Tibial nerve (tissue), 4 donors: ENCODE measurements at places on chromosomes 3 and 15. TPM values are rescaled to one million over a fixed set of nuclear protein-coding genes. Genes with fewer than 3 reads are reported as not detected.

- no peak for DNase-seq
Observed at GRCh38 chr15:25787855-25788520, 75.1 kb downstream of the ATP10A start.

GRCh38 chr15:74384566-74384880 lies 17.1 kb upstream of the CYP11A1 start:
- DNase-seq: no peak

DNA sequence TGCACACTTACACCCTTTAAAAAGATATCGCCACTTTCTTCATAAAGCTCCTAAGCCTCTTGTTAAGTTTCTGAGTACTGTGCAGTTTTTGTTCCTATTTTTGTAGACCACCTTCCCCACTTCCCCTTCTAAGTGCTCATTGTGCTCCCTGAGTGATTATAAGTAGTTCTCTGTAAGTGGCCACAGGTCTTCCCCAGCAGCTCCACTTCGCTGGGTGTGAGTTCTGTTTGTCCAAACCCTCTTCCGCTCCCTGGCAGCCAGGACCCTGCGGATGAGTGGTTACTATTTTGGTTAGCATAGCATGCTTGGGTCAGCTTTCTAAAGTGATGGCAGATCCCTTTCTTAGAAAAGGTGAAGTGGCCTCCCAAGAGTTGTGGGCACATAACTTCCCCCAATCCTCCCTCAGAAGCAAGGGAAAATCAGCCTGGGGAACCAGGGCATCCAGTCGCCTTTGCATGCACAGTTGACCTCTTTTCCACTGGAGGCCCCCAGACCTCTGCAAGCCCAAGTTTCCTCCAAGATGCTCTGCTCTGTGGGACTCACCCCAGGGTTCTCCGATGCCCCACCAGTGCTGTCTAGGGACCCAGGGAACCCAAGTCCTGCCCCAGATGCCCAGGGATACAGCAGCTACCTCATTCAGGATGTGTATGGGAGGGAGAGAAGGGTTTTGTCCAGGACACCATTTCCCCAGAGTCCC lies 69.6 kb downstream of the ATP10A start:
- no peak for DNase-seq

- no peak for DNase-seq
Observed at GRCh38 chr3:180828001-180828720, 84.3 kb upstream of the FXR1 start.

- no peak for DNase-seq
Observed at GRCh38 chr3:187677604-187678003, 7.4 kb upstream of the SST start.

GRCh38 chr3:40681658-40682055 lies 156.9 kb downstream of the ZNF621 start:
- DNase-seq: no peak

DNA sequence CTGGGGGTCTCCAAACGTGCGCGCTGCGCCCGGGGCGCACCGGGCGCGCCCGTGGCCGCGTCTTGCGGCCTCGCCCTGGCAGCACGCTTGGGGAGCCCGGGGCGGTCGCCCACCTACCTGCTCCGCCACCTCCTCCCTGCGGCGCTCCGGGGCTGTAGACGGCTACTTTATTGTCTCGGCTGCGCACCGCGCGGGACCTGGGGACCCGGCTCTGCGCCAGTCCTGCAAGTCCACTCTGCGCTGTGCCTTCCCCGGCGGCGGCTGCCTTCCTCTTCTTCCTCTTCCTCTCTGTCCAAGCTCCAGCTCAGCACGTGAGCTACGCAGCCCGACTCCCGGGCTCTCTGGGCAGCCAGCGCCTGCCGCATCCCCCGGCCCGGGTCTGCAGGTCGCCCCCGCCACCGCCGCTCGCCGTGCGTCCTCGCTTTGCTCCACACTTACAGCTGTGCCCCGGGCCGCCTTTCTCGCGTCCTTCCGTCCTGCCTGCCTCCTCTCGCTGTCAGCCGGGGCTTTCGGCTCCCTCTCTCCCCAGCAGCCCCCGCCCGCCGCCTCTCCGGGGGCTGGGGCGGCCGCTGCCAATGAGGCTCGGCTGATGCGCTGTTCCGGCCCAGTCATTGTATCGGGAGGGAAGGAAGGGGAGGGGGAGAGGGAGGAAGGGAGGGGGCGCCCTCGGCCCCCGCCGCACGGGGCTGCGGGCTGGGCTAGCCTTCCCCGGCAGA lies 156.4 kb upstream of the FRMD4B start:
- DNase-seq: no peak

- DNase-seq: no peak
Observed at GRCh38 chr3:172844428-172844827, 93.9 kb downstream of the ECT2 start.

- no peak for DNase-seq
Observed at GRCh38 chr15:37638116-37638515, 296.3 kb upstream of the TMCO5A start.

GRCh38 chr3:146359841-146360240 lies 108.9 kb upstream of the PLSCR4 start:
- no peak for DNase-seq

DNA sequence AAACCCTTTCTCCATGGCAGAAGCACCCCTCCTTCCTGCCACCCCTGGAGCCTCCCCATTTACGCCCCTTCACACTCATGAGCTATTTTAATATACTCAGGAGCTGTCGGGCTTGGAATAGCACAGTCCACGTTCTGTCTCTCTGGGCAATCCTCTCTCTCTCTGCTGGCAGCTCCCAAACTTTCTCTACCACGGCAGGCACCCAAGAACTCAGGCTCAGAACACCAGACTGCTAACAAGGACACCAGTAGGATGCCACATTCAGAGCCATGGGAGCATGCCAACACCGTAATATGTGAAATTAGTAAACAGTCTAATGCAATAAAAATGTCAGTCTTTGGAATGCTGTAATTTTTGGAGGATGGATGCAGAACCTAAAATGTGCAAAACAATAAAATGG lies 19.3 kb downstream of the TNFAIP8L3 start:
- DNase-seq: no peak

DNA sequence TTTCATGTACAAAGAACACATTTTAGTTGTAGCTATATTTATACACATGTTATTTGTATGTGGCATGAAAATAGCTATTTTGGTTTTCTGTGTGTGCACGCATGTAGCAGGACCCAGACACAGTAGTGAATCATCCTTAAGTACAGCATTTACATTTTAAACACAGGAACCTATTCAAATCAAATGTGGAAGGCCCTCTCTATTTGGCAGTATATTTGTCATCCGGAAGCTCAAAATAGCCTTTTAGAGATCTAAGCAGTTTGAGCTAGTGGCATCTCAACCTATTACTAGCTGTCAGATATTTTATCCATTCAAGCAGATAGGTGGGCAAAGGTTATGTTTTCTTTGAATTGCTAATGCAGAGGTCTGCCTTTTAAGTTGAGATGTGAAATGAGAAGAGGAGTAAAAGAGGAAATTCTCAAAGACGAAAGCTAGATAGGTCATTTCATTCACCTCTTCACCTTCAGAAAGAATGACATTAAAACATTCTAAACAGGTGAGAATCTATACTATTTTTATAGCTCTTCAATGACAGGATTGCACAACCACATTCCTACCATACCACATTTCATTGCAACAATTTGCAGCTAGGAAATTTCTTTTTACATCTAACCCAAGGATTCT lies 46.3 kb upstream of the TIPARP start:
- no peak for DNase-seq

DNA sequence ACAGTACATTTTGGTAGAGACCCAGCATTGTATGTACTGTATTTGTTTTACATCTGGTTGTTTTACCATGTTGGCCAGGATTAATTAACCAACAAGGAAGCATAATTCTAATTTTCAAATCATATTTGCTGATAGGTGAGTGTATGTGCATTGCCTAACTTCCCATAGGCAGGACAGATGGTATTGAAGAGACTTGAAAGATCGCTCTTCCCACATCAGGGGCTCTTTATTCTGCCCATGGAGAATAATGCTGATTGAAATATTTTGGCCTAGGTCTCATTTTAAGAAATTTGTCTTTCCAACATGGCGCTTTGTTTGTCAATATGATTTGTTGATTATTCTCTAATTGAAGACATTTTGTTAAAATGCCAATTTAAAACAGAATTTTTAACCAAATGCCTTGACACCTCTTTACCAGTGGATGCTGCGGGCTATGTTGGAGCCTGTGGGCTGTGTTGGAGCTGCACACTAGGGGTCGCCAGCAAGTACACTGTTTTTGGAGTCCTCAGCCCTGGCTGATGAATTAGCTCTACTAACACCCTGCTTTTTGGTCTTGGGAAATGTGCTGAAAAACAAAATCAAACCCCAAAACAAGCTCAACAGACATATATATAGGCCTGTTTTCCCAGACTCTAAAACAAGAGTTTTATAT lies 5.3 kb downstream of the P2RY12 start:
- DNase-seq: no peak

- no peak for DNase-seq
Observed at GRCh38 chr3:187208159-187208558, 10.9 kb downstream of the RTP1 start.

- DNase-seq: no peak
Observed at GRCh38 chr3:56825567-56826438, 24.1 kb upstream of the ARHGEF3 start.

GRCh38 chr3:146223401-146224373 lies 27.2 kb downstream of the PLSCR4 start:
- DNase-seq: no peak

DNA sequence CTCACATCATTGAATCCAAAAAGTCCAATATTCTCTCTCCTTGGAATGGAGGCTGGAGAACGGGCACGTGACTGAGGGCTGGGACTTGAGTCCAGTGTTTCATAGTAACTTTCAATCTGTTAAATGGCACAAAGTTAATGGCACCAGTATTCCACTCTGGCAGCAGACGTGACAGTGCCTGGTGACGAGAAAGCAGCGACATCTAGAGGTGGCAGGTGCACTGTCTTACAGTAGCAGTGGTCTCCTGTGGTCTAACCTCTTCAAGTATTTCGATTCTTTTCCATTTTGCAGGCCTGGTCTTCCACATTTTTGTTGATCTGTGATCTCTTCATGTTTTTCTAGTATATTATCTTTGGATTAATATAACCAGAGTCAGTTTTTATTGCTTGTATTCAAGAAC lies 107.1 kb downstream of the OXSM start:
- DNase-seq: no peak

GRCh38 chr15:53354874-53355273 lies 404.6 kb downstream of the WDR72 start:
- no peak for DNase-seq

- no peak for DNase-seq
Observed at GRCh38 chr3:194383276-194383940, 13.9 kb upstream of the LRRC15 start.

DNA sequence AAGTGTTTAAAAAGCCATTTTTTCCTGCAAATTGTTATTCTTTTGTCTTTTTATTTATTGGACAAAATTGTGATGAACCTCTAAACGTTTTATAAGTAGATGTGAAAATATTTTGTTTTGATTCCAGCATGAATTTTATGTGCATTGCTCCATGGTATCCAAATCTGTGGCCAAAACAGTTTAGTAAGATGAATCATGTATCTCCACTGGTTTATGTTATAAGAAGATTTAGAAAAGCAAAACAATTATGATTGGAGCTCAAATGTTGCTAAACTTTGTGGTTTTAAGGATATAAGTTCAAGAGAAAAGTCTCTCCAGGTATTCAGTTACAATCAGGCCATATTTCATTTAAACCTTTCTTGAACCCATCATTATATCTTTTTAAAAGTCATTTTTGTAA lies 80.9 kb downstream of the NECTIN3 start:
- no peak for DNase-seq

DNA sequence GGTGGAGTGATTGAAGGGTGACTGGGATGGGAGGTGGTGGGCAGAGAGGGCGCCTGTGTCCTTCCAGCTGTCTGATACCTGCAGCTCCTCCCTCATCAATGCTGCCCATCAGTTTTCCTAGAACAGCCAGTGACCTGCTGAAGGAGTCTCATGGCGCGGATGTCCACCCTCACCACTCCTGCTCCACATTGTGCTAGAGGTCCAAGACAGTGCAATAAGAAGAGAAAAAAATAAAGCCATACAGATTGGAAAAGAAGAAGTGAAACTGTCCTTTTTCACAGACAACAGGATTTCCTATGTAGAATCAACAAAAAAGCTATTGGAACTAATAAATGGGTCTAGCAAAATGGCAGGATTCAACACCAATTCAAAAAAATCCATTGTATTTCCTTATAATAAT lies 7.4 kb downstream of the ZDHHC19 start:
- DNase-seq: no peak

DNA sequence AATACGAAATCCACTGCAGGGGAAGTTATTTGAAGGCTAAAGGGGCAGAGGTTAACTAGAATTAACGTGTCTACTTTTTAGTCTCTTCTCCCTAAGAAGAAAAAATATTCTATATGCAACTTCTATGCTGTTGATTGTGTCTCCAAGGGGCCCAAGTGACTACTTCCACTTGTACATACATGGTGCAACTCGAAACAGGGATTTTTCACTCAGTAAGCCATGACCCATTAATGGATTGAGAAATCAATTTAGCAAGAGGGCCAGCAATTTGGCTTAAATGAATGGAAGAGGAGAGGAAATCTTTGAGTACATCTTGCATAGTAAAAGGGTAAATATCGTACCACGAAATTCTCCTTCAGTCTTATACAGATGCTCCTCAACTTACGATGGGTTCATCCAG lies 151.1 kb upstream of the HES1 start:
- DNase-seq: no peak

GRCh38 chr3:125318871-125319270 lies 56.3 kb downstream of the ZNF148 start:
- no peak for DNase-seq

- no peak for DNase-seq
Observed at GRCh38 chr3:13020159-13020750, 53.0 kb downstream of the IQSEC1 start.

GRCh38 chr15:55110446-55110845 lies 86.3 kb downstream of the RSL24D1 start:
- DNase-seq: no peak

DNA sequence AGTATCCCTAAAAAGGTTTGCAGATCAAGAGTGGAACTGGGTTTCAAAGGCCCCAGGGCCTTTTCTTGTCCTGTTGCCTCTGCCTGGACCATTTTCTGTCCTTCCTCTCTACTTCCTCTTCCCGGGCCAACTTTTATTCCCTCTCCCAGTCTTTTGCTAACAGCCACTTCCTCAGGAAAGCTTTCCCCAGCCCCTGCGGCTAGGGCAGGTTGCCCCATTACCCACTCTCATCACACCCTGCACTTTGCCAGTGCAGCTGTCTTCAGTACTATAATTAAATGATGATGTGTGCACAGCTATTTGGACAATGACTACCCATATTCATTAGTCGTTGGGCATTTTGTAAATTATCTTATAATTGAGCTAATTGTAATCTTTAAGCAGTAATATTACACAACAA lies 150.5 kb upstream of the THBS1 start:
- no peak for DNase-seq

MAP4 gene
- total RNA-seq: 234 TPM

ANKUB1 gene
- 0.87 TPM for total RNA-seq

GRAMD2A gene
- 2.7 TPM for total RNA-seq

PRKCI gene
- total RNA-seq: 28.2 TPM

ARHGAP11A gene
- 0.59 TPM for total RNA-seq

TMEM212 gene
- not detected for total RNA-seq

IGDCC3 gene
- not detected for total RNA-seq

NEK4 gene
- 26.7 TPM for total RNA-seq

GABRA5 gene
- total RNA-seq: not detected

SLC22A13 gene
- 0.78 TPM for total RNA-seq

GOLGA8Q gene
- total RNA-seq: 7.4 TPM

VPS39 gene
- total RNA-seq: 133 TPM

NAALADL2 gene
- 10.3 TPM for total RNA-seq

SEMA3G gene
- 27.8 TPM for total RNA-seq

MON1A gene
- 6.9 TPM for total RNA-seq

VPS33B gene
- total RNA-seq: 10.9 TPM

PEX5L gene
- total RNA-seq: 30.8 TPM

GPR62 gene
- 1.0 TPM for total RNA-seq

SEMA3B gene
- 262 TPM for total RNA-seq

SLC24A5 gene
- 0.44 TPM for total RNA-seq
